HFF-Myc (cell line): ENCODE measurements at places on chromosomes 1 and 21.

- no peak for DNase-seq
Observed at GRCh38 chr1:220631238-220631815, 58.8 kb upstream of the C1orf115 start.

DNA sequence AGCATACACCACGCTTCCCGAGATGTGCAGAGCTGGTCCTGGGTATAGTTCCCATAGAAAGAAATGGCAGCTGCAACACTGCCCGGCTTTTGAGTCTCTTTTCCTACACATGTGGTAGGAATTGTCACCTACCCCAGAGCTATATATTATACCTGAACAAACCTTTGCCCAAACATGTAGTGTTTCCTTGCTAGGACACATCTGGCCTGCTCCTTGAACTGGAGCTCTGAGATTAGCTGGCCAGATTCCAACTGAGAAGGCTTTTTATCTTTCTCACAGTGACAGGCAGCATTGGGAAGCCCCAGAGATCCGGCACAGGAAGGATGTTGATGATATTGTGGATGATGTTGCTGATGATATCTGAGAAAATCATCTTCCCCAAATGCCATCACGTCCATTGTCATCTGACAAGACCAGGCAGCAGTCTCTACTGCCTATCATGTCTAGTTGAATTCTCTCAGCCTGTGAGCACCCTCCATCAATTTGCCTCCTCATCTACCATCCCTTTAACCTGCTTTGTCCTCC lies 115.0 kb upstream of the SMYD2 start:
- no peak for DNase-seq

GRCh38 chr1:88035578-88035977 lies 648.5 kb upstream of the PKN2 start:
- peak; percentile 6 for DNase-seq

DNA sequence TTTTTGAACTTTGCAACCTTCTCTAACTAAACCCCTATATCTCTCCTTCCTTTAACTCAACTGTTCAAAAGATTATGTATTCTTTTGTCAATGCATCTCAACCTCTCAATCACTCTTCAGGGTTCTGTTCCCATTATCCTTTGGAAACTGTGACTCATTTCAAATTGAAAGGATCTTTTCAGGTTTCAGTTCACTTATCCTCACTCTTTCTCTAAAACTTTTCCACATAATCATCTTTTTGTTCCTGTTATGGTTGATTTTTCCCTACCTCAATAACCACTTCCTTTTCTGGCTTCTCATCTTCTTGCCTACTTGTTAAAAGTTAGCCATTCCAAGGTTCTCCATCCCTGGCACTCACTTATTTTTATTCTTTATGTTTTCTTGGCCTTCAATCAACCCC lies 56.2 kb upstream of the NUF2 start:
- DNase-seq: no peak

- DNase-seq: no peak
Observed at GRCh38 chr1:1309251-1310108, 1.1 kb downstream of the PUSL1 start.

GRCh38 chr1:221841251-221841982 lies 99.5 kb upstream of the DUSP10 start:
- no peak for DNase-seq

- DNase-seq: no peak
Observed at GRCh38 chr1:76759950-76760349, 107.3 kb upstream of the ST6GALNAC5 start.

DNA sequence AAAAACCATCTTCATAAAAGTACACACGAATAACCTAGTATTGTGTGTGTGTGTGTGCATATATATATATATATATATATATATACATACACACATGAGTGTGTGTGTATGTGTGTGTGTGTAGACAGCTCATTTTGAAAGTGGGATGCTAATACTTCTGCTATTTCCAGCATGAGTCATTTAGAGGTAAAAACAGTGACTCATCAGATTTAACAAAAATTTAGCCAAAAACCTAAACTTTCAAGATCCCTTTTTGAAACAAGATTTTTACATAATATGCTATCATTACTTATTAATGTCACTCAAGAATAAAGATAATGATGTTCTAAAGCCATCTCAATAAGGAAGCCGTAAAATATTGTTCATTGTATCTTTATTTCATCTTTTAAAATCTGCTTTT lies 35.6 kb upstream of the ADGRL4 start:
- peak; percentile 30 for DNase-seq

GRCh38 chr1:98471633-98472032 lies 189.9 kb upstream of the SNX7 start:
- no peak for DNase-seq

GRCh38 chr1:166258017-166258416 lies 91.2 kb upstream of the FAM78B start:
- DNase-seq: no peak

DNA sequence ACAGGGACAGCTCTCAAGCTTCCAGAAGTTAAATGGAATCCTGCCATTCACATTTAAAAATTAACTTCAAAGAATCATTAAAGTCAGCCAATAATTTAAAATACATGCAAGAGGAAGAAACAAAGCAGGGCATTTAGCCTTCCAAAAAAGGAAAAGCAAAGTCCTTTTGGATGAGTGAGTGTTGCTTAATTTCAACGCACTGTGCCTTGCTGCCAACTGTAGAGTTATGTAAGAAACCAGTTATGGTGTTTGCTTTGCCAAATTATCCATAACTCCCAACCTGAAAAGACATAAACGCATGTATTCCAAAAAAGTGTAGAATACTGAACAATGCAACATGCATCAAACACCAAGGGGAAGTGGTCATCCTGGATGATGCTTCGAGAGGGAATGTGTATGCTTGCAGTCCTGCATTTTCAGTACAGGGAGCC lies 16.1 kb upstream of the KCNE1 start:
- no peak for DNase-seq

DNA sequence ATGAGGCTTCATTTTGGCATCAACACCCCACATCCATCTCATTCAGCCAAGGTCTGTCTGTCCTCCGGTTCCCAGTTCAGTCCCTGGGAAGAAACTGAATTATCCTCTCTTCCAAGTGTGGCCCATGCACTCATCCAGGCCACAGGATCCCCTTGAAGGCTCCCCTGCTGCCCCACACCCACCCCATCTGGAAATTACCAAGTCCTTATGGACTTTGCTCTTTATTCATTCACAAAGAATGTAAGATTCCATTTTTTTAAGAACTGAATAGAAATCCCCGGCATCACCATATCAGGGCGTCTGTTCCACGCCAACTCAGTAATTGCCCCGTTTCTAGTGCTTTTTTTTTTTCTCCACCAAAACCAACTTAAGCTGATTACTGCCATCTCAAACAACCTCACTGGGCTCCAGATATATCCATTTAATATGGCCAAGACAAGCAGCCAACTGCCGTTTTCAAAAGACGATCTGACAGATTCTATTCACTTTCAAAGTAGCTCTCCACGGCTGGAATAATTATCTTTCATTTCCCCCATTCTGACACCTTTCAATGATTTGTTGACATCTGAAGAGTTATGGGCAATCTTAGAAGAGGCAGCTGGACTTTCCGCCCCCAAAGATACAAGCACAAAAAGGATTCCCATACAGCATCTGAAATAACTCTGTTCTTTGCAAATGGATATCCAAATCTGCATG lies 55.9 kb downstream of the OLIG1 start:
- no peak for DNase-seq
